ENCODE measurements at places on chromosomes 2 and 18.

DNA sequence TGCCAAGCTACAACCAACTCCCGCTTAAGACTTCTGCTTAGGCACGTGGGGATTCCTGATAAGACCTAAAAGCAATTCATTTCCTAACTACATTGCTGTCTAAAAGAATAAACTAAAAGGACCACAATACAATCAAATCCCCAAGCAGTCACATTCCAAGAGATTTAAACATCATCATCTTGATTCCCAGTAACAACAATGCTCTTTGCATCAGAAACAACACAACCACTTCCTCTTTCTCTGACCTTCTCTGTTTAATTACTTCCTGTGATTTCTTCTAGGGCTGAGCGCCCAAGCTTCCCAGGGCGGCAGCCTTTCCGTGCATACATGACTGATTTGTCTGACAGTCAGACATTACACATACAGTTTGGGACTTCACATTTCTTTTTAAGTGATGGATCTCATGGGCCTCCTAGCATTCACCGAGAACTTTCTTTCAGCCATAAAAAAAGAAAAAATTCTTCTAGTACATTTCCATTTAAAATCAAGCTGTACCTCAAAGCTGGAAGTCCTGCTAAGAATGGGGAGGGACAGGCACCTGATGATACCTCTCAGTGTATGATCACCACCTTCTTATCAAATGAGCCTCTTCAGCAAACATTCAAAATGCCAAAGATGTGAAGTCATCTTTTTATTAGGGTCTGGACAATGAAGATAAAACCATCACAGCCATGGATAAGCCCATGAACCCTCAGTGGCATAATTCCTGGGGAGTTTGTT is 11.5 kb downstream of the SPRED2 start:
- no peak for DNase-seq

DNA sequence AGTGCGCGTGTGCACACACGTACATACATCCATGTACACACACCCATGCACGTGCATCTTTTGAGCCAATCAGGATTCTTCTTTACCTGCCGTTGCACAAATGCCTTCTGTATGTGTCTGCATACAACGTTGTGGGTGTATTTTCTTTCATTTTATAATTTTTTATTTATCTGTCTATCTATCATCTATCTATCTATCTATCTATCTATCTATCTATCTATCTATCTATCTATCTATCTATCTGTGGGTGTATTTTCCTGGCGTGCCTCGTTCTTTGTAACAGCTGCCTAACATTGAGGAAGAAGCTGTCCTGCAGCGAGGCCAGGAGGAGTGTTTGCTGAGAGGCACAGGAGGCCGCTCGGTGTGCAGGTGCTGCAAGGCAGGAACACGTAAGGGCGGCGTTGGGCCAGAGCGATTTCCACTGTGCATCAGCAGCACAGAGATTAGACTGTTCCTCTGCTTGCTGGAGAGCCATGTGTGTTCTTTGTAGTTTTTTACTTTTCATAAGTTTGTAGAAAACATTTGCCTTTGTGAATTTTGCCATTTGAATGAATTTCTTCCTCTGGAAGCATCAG is 84.4 kb downstream of the DGKD start:
- no peak for DNase-seq

- no peak for DNase-seq
Observed at GRCh38 chr2:24088821-24089359, 4.3 kb upstream of the TP53I3 start.

GRCh38 chr2:168182550-168183249 is 64.7 kb downstream of the STK39 start:
- no peak for DNase-seq

DNA sequence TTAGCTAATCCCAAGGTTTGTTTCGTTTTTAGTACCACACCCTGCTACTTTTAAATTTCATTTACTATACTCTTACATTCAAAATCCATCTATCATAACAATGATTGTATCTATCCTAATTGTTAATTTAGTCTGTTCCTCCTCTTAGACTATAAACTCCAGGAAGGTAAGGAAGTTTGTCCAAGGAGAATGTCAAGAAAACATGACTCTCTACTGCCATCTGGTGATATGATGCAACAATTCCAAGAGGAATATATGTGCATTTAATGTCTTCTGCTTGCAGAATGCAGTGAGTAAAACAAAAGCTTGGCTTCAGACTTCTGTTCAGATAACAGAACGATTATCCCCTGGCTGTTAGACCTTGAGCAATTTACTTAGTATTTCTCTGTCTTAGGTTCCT is 1267.1 kb downstream of the LRP1B start:
- DNase-seq: no peak

DNA sequence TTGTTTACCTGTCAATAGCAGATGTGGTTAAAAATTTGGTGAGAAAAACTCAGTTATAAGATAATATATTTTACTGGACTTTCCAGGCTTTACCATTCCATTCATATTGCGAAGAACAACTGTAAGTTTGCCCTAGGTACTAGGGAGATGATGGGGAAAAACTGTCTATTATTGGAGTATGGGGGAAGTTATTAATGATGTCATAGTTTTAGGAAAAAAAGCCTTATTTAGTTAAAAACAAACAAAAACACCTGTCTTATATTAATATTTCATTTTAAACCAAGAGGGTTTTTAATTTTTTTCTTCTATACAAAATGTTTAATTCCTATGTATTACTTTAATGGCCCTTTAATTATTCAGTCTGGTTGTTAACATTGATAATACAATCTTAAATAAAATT is 18.2 kb downstream of the SP9 start:
- DNase-seq: no peak

DNA sequence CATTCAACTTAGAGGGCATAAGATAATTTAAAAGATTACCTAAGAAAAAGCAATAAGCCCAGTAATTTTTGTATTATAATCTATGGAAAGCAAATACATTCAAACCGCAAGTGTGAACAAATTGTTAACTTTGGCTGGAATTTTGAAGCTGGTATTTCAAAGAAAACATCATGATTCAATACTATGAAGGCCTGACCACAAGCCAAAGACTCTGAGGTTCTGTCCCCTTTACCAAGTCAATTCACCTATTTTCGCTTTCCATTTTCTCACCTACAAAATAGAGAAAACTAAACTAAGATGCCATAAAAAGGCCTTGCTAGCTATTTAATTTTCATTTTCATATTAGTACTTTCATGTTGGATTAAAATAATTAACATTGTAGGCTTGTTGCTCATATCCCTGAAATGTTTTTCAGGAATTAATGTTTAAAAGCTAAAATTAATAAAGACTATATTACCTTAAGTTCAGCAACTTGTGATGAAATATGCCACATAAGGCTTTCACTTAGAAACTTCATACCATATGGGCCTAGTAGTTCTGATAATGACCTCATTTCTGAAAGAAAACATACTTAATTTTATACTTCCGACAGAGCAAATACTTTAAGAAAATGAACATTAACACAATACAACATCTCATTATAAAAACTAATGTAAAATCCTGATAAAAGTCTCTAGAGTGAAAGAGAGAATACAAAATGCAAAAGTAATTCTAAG is 85.7 kb upstream of the FRZB start:
- DNase-seq: no peak

DNA sequence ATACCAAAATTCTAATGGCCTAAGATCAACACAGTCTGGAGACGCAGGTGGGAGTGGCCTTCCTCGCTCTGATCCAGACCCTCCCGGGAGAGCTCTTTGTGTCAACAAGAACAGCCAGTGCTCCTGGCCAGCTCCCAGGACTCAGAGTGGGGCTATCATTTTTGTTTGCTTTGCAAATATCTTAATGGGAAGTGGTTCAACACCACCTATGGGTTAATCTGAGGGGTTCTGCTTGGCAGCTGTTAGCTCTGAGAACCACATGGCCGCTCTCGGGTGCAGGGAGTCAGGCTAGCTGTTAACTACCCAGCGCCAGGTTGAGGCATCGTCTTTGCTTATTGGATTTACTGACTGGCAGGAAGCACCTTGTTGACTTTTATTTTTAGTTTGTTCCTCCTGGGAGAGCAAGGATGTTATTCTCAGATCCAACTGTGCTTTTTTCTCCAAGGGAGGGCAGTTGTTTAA is 184.8 kb upstream of the SP5 start:
- DNase-seq: no peak

DNA sequence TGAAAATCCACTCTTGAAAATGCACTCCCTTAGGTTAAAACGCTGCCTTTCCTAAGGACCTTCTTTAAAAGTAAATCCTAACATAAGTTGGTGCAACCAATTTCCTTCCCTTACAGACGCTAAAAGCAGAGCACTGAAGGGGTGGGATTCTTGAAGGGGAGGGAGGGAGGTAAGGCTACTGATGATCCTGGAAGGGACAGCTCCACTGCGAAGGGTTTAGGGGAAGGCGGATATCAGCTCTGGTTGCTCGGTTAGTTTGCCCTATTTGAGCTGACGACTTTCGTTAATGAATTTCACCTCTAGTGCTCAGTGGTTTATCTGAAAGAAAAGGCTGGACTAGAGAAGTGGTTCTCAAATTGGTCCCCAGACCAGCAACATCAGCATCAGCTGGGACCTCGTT is 49.7 kb upstream of the SIGLEC15 start:
- DNase-seq: peak; percentile 31

DNA sequence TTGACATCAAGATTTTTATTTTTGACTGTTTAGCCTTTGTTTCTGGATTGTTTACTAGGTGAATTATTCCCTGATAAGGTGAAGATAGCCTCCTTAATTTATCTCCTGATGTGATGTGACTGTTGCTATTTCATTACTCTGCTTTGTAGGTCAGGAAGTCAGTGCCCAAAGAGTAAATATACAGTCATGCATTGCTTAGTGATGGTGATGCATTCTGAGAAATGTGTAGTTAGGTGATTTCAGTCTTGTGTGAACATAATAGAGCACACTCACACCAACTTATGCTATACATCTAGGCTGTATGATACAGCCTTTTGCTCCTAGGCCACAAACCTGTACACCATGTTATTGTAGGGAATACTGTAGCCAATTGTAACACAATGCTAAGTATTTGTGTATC is 102.4 kb upstream of the THUMPD2 start:
- no peak for DNase-seq

GRCh38 chr2:27381577-27382181 is 1.1 kb upstream of the ZNF513 start:
- DNase-seq: no peak

DNA sequence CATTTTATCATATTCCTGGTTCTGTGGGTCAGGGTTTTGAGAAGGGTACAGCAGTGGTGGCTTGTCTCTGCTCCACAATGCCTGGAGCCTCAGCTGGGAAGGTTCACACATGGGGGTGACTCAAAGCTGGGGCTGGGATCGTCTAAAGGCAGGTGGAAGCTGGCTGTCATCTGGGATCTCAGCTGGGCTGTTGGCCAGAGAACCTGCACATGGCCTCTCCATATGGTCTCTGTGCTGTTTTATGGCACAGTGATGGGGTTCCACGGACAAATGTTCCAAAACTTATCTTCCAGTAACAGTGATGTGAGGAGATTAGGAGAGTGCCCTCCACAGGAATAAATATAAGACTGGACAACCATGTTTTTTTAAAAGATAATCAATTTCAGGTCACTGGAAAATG is 191.4 kb downstream of the SS18 start:
- DNase-seq: no peak

GRCh38 chr2:150485871-150486538 is 1.5 kb downstream of the RND3 start:
- no peak for DNase-seq

GRCh38 chr18:13910986-13911385 is 4.3 kb downstream of the MC2R start:
- no peak for DNase-seq

DNA sequence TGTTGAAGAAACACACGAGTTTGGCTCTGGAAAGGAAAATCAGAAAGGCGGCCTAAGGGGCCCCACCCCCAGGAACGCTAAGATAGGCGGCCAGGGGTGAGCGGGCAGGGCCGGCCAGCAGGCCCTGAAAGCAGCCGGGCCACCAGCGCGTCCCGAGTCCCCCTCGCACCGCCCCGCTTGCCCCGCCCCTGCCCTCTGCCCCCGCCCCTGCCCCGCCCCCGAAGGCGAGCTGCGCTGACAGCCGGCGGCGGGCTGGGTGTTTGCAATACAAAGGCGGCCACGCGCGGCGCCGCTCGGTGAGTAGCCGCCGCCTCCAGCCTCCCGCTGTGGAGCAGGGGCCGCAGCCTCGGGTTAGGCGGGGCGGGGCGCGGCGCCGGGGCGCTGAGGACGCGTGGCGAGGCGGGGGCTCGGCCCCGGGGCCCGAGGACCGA is at the start of gene LPIN1:
LPIN1 (plus strand) TSS at position 257 of the 431 bp plus-strand sequence. CDS start 18,910 bp downstream, outside the sequence.
- DNase-seq: peak; percentile 92

DNA sequence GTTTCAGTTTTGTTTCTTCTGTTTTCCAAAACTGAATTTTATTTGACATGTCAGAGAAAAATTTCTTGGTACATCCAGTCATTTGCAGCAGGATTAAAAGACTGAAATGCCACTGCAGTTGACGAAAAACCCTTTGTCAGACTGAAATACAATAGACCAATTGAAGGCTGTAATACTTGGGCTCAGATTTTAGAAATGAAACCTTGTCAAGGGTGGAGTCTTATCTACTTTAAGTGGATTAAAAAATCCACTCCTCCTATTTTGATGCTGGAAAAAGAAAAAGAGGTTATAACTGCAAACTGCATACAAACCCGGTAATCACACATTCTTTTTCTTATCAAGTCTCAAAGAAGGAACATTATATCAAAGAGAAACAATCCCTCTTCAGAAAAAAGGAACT is 80.2 kb upstream of the NEUROD1 start:
- DNase-seq: no peak

DNA sequence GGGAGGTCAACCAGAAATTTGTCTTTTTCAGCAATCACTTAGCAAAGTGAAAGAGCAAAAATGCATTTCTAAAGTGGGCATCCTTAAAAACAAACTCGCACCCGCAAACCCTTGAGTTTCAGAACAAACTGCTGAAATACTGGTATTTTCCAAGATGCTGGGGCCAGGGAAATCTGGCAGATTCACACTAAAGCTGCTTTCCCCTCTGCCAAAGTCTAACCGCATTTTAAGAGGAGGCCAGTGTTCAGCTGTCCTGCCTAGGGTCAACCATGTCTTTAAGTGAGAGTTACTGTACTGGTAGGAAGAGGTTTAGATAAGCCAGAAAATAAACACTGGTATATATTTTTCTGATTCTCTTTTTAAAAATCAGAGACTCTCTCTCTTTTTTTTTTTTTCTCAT is 55.9 kb downstream of the ACVR1 start:
- no peak for DNase-seq

DNA sequence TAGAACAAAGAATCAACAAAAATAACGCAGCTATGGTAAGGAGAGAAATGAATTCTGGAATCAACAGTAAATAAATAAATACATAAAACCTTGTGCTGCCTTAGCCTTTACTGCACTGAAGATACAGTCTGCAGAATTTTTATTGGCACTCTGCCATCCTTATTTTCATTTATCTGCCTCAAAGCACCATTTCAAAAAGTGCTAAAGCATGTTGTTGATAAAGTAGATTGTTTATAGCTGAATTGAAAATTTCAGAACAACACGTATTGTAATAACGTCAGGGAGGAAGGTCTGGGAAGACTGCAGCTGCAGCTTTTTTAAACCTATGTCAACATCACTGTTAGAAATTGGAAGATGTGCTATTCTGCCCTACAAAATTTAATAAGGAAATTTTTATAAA is 787.2 kb downstream of the PLCL1 start:
- no peak for DNase-seq

GRCh38 chr2:181264001-181264400 is 193.2 kb upstream of the ITGA4 start:
- DNase-seq: no peak
